ENCODE measurements at places on chromosomes 6 and 20.
A peak's percentile ranks its signal among the peaks of the same experiment; 100 is the strongest.

DNA sequence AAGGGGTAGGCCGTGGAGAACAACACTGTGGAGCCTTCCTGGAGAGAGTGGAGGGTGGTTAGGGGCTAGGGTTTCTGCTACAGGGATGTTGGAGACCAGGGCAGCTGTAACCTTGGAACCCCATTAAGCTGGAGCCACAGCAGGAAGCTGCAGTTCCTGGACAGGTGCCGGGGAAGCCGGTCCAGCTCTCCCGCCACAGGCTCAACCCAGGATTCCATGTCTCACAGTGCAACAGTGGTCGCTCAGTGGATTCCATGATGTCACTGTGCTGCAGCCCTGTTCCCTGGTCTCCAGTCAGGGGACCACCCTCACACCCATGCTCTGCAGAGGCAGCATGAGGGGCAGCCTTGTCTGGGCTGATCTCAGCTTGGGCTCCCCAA lies 264.6 kb upstream of the CDYL start:
- DNase-seq: no peak

- DNase-seq: no peak
These were observed 14.6 kb downstream of the EEF1A1 start for GRCh38 chr6:73506246-73506645.

- DNase-seq: no peak
These were observed 148.9 kb downstream of the KHDC1L start for GRCh38 chr6:73076211-73076954.

- DNase-seq: no peak
These were observed 84.1 kb downstream of the CD24 start for GRCh38 chr6:106890447-106890846.

GRCh38 chr20:43542161-43542560 lies 16.7 kb upstream of the SGK2 start:
- no peak for DNase-seq

DNA sequence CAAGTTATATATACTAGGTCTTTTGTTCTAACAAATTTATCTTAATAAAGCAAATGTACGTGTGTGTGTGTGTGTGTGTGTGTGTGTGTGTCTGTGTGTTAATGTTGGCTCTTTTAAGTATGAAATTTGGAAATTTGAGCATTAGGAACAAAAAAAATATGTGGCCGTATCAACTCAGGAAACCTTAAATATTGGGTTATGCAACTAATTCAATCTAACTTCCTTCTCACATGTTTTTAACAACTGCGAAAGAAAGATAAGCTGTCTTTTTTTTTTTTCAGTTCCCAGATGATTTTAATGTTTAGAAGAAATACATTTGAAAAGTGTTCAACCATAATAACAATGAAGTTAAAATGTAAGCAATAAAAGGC lies 616.4 kb upstream of the ARID1B start:
- DNase-seq: no peak

DNA sequence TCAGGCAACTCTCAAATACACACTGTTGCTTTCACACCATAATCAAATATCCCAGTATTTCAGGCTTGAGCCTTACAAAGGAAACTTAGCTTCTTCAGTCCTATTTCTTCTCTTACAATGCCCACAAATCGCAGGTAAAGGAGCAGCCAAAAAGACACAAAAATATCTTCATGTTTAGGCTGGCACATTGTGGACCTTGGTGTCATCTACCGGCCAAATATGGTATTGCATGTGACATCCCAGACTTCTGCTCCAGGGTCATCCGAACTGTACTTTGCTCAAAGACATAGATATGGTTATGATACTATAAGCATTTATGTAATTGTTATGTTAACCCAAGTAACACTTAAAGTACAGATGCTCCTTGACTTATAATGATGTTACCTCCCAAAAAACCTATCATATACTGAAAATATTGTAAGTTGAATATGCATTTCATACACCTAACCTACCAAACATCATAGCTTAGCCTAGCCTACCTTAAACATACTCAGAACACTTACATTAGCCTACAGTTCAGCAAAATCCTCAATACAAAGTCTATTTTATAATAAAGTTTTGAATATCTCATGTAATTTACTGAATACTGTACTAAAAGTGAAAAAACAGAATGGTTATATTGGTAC lies 4.6 kb downstream of the OR2H2 start:
- peak; percentile 39 for DNase-seq

- DNase-seq: no peak
These were observed 1297.5 kb upstream of the CITED2 start for GRCh38 chr6:140671926-140672325.

- DNase-seq: no peak
These were observed 69.4 kb downstream of the MBOAT1 start for GRCh38 chr6:20142866-20143265.

DNA sequence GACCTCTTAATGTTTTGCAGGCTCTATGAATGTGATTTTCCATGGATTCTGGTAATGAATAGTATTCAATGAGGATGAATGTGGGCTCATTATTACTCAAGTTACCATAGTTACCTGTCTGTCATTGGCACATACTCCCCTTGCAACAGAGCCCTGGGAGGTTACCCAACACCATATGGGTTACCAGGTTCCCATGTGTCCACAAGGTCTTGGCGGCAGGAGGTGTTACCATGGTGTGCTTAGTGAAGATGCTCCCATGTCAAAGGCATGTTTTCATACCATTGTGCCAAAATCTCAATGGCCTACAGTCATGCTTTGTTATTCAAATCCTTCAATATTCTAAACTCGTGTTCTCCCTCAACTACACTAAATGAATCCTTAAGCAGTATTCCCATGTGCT lies 232.5 kb downstream of the HDGFL1 start:
- DNase-seq: no peak

DNA sequence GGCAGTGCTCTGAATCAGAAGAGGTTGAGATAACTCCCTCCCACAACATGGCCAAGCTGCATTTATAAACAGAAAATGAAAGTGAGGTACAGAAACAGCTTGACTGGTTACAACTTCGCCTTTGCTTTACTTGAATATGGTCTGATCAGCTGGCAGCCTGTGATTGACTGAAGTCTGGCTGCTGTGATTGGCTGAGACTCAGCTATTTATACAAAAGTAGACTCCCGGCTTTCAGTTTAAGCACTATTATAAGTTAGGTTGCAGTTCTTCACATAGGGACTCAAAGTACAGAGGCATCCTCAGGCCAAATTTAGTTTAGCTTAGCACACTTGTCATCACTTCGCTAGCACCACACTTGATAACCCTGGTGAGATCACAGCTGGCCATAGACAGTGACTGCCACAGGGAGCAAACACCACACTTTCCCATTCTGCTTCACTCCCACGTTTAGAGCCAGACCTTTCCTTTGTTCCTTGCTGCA lies 362.6 kb downstream of the EPM2A start:
- peak; percentile 4 for DNase-seq

DNA sequence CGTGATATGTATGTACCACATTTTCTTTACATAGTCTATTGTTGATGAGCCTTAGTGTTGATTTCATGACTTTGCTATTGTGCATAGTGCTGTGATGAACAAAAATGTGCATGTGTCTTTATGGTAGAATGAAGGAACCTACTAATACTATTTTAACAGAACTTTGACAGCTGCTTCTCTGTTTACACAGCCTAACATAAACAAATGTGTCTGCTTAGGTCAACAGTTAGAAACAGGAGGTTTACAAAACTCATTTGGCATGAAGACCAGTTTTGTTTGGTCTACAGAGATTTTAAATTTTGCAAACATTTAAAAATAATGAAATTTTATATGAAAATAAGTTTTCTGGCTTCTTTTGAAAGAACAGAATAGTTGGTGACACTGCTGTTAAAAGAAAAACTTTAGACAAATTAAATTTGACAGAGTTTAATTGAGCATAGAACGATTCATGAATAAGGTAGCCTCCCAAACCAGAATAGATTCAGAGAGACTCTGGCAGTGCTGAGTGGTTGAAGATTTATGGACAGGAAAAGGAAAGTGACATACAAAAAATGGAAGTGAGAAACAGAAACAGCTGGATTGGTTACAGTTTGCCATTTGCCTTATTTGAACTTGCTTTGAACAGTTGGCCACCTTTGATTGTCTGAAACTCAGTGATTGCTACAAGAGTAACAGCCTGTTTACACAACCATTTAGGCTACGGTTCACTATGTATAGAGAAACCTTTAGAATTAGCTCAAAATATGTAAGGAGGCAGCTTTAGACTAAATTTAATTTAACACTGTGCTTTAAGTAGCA lies 715.8 kb upstream of the HS3ST5 start:
- DNase-seq: no peak

DNA sequence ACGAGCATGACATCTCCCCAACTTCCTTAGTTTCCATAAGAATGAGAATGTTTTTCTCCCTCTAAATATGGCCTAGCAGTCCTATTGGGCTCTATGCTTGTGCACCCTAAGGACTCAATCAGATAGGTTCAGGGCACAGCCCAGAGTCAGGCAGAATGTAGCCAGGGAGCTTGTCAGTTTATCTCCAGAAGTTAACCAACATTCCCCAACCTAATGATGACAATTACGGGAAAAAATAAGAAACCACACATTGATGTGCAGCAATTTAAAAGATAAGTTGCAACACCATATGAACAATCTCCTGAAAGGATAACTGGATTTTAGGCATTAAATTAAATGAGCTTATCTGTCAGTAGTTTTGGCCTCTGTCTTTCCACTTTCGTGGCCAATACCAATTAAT lies 71.1 kb downstream of the HDDC2 start:
- no peak for DNase-seq

DNA sequence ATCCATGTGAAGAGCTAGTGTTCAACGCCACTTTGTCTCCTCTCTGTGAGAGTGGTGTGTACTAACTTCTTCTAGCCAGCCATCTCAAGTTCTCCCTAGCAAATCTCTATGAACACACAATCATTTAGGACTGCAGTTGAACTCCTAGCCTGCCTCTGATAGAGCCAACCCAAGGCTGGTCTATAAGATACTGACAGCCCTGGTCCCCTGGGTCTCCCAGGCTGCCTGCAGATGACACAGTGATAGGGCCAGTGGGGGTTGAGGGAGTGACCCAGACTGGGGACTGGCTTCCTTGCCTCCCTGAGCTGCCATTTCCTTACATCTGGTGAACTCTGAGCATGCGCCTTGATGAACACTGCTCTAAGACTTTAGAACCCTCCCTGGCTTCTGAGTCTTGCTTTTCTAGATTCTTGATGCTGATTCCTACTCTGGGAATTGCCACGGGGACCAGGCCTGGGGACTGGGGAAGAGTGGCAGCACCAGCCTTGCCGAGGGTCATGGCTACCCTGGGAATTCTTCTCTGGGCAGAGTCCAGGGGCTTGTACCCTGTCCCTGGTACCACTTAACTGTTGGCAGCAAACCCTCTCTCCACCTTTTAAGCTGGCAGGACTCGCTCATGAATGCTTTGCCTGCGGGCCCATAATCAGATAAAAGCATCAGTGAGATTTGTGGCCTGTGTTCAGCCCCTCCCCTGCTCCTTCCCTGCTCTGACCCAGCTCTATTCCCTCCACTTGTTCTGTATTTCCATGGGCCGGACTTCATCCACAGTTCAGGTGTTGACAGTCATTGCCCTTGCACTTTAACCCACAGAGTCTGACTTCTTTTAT lies 130.8 kb upstream of the CHD6 start:
- no peak for DNase-seq

DNA sequence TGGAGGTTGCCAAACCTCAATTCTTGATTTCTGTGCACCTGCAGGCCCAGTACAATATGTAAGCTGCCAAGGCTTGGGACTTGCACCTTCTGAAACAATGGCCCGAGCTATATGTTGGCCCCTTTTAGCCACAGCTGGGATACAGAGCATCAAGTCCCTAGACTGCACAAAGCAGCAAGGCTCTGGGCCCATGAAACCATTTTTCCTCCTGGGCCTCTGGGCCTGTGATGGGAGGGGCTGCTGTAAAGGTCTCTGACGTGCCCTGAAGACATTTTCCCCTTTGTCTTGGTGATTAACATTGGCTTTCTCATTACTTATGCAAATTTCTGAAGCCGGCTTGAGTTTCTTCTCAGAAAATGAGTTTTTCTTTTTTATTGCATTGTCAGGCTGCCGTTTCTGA lies 40.5 kb upstream of the SLC35F1 start:
- no peak for DNase-seq

GRCh38 chr6:84788689-84789088 lies 24.3 kb upstream of the TBX18 start:
- no peak for DNase-seq

DNA sequence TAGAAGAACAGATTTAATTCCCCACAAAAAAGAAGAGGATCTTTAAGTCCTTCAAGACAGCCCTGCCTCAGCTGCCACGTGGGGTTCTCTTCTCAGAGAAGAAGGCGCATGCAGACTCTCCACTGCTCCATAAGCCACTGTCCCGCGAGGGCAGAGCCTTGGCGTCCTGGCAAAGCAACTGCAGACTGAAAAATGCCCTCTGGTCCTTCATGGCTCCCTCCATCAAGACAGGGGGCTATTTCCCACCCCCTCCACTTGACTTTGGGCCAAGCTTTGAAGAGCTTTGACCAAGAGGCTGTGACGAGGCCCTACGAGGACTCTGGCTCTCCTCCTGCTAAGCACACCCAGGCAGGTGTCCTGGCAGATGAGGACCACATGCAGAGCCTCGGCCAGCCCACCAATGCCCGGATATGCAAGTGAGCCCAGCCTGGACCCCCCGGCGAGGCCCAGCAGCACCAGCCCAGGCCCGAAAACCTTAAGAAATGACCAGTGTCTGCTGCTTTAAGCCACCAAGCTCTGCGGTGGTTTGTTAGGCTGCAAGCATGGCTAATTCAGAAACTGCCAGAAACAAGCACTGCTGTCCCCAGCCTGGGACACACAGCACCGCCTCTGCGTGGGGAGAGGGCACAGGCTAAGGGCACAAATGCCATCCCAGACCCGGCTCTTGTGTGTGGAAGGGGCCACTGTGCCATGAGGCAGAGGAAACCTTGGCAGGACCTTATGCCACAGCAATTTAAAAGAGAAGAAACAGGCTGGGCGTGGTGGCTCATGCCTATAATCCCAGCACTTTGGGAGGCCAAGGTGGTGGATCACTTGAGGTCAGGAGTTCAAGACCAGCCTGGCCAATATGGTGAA lies 16.1 kb downstream of the GMEB2 start:
- DNase-seq: no peak

GRCh38 chr6:95087394-95088097 lies 489.8 kb upstream of the MANEA start:
- no peak for DNase-seq

DNA sequence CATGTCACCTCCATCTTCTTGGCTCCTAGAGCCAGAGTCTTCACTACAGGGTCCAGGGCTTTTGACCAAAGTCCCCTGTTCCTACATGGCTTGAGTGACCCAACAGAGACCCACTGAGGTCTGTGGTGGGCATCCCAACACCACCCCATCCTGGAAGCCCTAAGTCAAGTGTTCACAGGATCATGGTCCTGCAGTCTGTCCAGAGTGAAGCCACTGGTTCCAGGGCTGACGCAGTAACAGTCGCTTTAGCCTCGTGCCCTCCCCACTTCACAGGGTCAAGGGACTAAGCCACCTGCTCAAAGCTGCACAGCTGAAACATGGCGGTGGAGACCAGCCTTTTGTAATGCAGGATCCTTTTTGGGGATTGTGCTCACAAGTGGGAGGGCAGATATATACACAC lies 133.9 kb downstream of the JPH2 start:
- no peak for DNase-seq

DNA sequence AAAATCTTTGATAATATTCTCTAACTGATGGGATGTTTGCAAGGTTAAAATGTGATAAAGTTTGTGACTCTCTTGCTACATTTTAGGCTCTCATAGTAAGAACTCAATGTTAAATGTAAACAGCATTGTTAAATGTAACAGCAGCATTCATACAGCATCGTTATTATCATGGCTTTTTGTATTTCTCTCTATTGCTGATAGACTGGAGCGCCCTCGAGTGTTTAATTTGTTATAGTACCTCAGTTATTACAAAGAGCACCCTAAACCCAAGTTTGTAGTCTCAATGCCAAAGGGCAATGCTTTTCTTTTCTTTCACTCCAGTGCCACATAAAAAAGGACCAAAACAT lies 14.9 kb upstream of the TTPAL start:
- DNase-seq: peak; percentile 33

- DNase-seq: no peak
These were observed 59.9 kb upstream of the MAP3K4 start for GRCh38 chr6:160931378-160932310.

Measured in CD4-positive, alpha-beta T cell treated with Interferon alpha-2 for 1 hour (primary cell).